Urinary bladder (tissue), 4 donors: ENCODE measurements at places on chromosomes 6 and 20. TPM values are rescaled to one million over a fixed set of nuclear protein-coding genes. Genes with fewer than 3 reads are reported as not detected.

SAMD3 gene
- polyA plus RNA-seq, result 0.30 TPM

CCM2L gene
- polyA plus RNA-seq, result 9.3 TPM

CLDN20 gene
- polyA plus RNA-seq, result 0.06 TPM

IPCEF1 gene
- polyA plus RNA-seq, result 1.1 TPM

RNF217 gene
- 7.9 TPM for polyA plus RNA-seq

DNA sequence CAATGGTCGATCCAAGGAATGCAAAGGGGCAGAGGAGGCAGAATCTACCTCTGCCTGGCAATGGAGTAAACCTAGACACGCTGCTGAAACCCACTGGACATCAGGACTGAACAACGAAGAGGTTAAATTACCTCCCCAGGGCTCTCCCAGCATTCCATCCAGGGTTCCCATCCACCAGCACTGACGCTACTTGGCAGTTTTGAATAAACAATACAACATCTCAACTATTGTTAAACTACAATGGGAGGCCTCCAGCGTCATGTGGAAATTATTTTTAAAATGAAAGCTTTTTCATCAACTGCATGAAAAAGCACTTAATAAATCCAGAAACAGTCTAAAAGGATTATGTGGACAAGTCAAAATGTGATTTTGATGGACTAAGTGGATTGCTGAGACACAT, 96.8 kb upstream of the NHSL1 start:
- no peak for DNase-seq

- DNase-seq, result no peak
These were observed 235.0 kb downstream of the GMPR start for GRCh38 chr6:16473184-16473907.

- DNase-seq, result no peak
These were observed 79.4 kb downstream of the JAG1 start for GRCh38 chr20:10594296-10594868.

GRCh38 chr6:47357827-47358226, 48.1 kb upstream of the TNFRSF21 start:
- DNase-seq, result no peak

DNA sequence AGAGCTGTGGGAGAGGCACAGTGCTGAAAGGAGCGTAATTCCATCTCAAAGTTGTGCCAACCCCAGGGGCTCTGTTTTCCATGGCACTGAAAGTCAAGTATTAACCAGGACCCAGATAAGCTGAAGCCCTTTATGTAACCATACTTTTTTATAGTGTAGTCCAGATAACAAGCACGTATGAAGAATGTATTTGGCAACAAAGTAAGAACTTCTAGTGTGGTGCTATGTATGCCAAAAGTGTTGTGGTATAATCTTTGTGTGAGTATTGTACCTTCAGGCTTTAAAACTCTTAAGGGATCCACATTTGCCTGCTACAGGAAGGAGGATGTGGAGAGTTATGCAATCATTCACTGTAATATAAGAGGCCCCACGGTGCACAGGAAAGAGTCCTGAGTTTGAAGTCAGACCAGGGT, 129.4 kb downstream of the IBTK start:
- no peak for DNase-seq

- no peak for DNase-seq
These were observed 259.9 kb downstream of the FOXA2 start for GRCh38 chr20:22324505-22324904.

DNA sequence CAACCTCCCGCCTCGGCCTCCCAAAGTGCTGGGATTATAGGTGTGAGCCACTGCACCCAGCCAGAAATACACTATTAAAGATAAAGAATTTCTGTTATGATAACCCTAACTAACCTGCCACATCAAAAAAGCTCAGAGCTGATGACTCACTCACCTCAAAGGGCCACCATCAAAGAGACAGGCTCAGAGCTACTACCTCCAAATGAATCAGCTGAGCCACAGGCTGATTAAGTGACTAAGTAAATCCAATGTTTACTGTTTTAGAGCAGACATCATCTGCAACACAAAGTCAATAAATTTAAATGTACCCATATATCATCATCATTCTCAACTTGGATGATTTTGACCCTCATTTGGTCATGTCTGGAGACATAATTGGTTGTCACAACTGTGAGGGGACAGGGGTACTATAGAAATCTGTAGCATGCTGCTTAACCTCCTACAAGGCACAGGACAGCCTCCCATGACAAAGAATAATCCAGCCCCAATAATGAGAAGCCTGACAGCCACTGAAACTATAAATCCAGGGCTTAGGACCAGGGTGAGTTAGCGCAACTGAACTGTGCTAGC, 106.5 kb downstream of the ATP9A start:
- no peak for DNase-seq

DNA sequence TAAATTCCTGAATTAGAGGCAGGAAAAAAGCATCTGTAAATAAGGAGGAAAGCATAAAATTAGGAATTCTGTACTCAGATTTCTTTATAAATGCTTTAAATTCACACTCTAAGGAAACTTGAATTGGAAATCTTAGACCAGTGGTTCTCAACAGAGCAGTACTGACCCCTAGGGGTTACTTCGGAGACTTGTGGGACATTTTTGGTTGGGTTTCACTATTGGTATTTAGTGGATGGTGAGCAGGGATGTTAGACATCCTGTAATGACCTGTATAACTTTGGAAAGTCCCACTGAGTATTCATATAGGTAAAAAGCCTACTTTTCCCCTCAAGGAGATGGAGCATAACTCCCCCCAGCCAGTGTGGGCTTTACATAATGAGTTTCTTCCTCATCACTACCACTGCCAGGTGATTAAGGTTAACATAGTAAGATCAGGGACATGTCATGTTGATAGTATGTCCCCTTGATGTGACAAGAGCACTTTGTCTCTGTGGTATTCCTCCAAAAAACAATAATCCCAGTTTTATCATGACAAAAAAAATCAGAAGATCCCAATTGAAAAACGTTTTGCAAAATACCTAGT, 31.0 kb downstream of the GLO1 start:
- DNase-seq, result no peak
